Activated CD4-positive, CD25-positive, alpha-beta regulatory T cell (primary cell): ENCODE measurements at places on chromosomes 2 and 18.

DNA sequence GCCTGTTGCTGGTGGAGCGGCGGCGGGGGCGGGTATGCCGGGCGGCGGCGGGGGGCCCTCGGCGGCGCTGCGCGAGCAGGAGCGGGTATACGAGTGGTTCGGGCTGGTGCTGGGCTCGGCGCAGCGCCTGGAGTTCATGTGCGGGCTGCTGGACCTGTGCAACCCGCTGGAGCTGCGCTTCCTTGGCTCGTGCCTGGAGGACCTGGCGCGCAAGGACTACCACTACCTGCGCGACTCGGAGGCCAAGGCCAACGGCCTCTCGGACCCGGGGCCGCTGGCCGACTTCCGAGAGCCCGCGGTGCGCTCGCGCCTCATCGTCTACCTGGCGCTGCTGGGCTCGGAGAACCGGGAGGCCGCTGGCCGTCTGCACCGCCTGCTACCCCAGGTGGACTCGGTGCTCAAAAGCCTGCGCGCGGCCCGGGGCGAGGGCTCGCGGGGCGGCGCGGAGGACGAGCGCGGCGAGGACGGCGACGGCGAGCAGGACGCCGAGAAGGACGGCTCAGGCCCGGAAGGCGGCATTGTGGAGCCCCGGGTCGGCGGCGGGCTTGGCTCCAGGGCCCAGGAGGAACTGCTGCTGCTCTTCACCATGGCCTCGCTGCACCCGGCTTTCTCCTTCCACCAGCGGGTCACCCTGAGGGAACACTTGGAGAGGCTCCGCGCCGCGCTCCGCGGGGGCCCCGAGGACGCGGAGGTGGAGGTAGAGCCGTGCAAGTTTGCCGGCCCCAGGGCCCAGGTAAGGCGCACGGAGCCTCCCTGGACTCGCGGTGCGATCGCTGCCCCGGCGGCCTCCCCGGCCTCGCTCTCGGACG is 1.0 kb downstream of the ZCCHC2 start:
- peak; percentile 46 for DNase-seq

DNA sequence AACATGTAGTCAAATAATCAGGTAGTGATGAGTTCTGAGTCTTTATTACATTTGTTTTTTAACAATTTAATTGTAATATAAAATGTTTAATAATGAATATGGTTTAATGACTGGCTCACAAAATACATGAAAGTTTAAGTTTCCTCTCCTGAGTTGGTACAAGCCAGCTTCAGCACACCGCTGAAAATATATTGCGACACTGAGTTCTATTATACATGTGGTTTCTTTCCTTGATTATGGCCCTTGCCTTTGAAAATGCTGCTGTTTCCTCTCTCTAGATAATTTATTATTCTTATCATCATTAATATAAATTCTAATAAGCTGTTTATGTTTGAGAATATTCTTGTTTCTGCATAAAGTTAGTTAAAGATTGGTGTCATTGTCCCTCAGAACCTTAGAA is 249.3 kb downstream of the PARD3B start:
- no peak for DNase-seq

DNA sequence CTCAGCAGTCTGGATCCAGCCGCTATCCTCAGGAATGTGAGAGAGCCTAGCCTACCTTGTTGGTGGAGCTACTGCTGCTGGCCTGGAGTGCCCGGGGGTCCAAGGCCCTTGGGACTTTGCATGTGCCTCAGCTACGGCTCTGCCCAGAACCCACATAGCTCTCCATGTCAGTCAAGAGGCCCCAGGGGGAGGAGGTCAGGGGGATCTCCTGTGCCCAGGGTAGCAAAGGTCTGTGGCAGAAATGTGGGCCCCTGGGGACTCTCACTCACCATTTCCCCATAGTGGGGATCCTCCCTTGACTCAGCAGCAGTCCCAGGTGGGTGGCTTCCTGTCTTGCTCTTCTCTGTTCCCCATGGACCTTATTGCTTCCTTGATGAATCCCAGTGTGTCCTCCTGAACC is 342.7 kb upstream of the CHAC2 start:
- DNase-seq = no peak

GRCh38 chr18:36757081-36757480 is 71.7 kb downstream of the TPGS2 start:
- no peak for DNase-seq

DNA sequence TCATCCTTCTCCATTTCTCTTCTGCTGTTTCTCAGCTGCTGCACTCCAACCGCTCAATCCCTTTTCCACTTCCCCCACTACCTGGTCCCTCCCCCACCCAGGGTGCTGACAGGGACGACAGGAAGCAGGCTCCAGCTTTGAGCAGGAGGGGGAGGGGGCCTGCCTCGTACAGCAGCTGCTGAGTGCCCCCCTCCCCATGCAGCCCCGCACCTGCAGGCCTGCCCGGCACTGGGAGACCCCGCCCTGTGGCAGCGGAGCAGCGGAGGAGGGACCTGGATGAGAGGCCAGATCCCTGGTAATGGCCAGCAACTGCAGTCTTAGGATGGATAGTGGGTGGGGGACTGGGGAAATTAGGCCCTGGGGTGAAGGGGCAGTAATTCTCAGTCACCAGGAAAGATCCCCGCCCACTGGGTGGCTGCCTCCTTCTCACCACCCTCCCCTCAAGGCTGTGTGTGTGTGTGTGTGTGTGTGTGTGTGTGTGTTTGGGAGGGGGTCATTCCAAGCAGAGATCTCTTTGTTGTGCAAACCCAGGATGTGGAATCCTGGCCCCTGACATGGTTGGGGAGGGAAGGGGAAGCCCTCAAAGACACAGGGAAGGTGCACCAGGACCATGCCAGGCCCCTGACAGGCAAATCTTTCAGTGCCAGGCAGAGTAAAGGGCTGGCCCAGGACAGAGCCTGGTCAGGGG is 6.8 kb upstream of the CRYBA2 start:
- DNase-seq = no peak

DNA sequence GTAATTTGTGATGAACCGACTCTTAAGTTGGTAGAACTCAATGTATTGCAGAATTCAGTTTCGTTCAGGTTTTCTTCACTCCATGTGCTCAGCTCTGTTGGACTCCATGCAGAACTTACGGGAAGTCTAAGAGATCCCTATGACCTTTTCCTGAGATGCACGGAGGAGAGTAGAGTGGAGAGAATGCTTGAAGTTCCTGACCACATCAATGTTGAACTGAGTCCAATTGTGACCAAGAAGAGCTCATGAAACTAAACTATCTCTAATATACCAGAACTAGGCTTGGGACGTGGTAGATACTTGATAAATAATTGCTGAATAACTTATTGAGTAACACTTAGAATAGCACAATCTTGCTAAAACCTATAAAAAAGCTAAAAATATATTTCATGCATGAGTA is 47.2 kb downstream of the TMEM178A start:
- DNase-seq = no peak
